ENCODE measurements at places on chromosomes 3 and 15.
A peak's percentile ranks its signal among the peaks of the same experiment; 100 is the strongest.

GRCh38 chr3:37991109-37991508, 523 bp downstream of the VILL start:
- no peak for DNase-seq

DNA sequence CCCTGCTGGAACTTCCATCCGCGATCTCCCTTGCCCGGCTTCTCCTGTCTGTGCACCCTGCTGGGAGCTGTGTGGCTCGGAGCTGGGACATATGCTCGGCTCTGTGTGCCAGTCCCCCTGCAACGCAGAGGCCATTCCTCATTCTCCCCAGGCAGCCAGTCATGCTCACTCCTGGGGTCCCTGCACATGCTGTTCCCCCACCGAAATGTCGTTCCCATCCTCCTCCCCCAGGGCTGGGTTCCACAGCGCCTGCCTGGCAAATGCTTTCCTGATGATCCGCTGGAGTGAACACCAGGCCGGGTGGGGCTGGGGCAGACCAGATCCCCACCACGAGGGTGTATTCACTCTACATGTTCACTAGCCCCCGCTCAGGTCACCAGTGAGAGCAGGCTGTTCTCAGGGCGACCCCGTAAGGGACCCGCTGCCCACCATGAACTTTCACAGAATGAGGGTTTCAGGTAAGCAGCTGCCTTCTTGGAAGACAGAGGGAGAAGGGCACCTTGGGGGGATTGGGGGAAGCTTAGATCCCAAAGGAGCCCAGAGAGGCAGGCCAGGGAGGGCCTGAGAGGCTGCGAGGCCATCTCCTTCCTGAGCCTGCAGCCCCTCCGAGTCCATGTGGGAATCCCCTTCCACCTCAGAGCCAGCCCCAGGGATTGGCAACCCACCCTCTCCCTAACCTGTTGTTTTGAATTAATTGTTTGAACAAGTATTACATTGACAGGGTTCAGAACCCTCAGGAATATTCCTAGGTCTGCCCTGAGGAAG, 88.7 kb upstream of the IQSEC1 start:
- DNase-seq, result no peak

DNA sequence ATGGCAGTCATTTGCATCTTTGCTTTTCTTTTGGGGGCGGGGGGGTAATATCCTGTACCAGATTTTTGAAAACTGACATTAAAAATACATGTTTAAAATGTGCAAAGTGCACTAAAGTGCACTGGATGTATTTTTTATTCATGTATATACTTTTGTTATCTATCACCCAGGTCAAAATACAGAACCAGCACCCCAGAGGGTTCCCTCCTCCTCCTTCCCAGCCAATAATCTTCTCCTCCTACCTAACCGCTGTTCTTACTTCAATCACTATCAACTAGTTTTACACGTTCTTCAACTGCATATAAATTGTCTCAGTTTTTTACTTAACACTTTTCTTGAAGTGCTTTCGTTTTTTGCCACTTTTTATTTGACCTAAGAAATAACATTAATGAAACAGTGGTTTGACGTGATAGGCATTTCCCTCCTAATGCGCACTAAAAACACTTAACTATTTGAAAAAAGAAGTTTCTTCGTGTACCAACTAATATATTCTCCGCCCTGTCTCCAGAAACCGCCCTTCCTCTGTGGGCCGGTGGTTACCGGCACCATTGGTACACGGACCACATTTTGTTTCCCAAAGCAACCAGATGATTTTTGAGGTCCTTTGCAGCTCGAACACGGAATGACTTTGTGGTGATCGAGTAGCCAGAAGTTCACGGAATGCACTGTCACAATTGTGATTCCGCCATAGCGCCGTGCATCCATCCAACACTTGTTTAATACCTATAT, 836 bp upstream of the AKAP13 start:
- peak; percentile 75 for DNase-seq

DNA sequence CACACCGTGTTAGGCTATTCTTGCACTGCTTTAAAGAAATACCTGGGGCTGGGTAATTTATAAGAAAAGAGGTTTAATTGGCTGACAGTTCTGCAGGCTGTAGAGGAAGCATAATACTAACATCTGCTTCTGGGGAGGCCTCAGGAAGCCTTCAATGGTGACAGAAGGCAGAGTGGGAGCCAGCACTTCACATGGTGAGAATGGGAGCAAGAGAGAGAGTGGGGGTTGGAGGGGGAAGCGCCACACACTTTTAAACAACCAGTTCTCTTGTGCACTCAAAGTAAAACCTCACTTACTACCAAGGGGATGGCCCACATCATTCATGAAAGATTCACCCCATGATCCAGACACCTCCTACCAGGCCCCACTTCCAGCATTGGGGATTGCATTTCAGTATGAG, 181.1 kb downstream of the APBA2 start:
- no peak for DNase-seq

DNA sequence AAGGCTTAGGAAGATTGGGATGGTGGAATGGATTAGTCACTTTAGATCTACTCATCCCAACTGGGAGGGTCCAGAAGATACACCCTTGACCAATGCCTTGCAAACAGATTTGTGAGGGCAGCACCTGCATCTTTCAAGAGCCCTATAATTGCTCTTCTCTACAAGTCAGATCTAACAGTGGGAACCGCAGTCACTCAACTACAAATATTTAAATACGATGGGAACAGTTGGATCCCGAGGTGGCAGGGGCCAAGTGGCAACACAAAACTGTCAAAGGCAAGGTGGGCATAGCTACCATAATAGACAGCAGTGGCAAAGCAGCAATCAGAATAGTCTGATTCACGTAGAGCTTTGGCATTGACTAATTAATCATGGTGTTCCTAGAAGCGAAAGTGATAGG, 152.0 kb downstream of the TBC1D5 start:
- no peak for DNase-seq

GRCh38 chr15:48681353-48681752, 35.8 kb upstream of the FBN1 start:
- no peak for DNase-seq

DNA sequence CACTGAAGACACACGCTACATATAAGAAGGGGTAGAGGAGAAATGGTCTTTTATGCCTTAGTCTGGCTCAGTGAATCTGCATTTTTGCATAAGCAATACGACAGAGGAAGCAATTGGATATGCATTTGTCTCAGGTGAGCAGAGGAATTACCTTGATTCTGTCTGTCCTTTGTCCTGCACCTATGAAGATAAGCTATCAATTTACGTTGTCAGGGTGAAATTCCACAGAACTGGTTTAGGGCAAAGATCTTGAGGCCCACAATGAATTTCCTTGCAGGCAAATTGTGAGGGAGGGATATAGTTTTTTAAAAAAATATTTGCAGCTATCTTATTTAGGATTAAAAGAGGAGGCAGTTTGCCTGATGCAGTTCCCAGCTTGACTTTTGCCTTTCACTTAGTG, 31.6 kb upstream of the MASP1 start:
- no peak for DNase-seq

GRCh38 chr3:141272906-141273662, 41.5 kb downstream of the PXYLP1 start:
- no peak for DNase-seq

- no peak for DNase-seq
These were observed 364.9 kb upstream of the MCTP2 start for GRCh38 chr15:93866476-93866875.

- no peak for DNase-seq
These were observed 81.5 kb upstream of the KCNMB2 start for GRCh38 chr3:178454726-178455125.

DNA sequence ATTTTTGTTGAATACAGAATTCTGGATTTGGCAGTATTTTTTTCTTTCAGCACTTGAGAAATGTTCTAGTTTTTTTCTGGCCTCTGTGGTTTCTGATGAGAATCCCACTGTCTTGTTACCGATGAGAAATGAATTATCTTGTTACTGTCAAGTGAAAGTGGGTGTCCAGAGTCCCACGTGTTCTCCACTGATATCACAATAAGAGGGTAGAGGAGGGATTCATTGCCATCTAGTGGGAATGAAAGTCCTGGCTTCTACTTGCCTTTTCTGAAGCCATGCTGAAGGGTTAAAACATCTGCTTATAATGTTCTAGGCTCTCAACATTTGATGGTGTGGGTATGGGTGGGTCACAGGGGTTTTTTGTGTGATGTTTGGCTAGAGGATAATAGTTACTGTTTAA, 66.1 kb downstream of the SEC22A start:
- no peak for DNase-seq

DNA sequence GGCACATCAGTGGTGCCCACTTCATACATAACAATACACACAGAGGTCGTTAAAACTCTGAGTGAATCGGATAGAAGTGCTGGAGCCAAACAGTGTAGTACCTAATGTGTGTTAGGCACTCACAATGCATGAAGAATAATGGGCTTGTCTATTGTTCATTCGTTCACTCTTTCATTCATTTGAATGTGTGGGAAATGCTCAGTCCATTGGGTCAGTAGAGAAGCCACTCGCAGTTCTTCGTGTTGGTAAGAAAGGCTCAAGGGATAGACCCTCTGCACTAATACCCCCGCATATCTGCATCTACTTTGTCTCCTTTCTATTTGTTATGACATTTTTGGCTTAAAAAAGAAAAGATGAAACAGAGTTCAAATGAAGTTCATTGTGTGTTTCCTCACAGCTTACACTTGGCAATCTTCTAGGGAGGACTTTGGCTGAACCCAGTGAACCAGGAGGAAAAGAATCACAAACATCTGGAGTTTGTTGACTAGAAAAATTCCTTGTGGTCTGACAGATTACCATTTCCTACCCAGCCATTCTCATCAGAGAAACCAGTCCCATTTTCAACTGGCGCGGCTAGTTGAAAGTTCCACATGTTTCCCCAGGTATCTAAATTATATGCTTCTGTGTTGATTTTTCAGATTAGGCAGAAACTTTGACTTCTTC, 32.8 kb upstream of the MFSD1 start:
- no peak for DNase-seq

- DNase-seq, result no peak
These were observed 3.8 kb downstream of the ANPEP start for GRCh38 chr15:89810837-89811236.

GRCh38 chr3:111691293-111691909, 96.3 kb upstream of the ZBED2 start:
- DNase-seq, result no peak

DNA sequence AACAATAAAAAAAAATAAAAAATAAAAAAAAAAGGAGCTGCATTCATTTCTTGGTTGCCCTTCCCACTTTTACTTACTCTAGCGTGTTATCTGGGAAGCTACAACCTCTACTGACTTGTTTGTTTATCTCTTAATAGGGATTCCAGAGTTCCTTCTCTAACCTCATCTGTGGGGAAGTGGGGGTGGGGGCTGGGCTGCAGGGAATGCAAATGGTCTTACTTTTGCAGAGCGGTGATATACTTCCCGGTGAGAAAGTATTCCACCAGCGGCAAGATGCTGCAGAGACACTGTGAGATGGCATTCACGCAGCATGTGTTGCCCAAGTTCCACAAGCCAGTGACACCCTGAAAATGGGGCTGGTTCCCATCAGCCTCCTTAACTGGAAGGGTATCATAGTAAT, 2.1 kb downstream of the USP50 start:
- DNase-seq, result no peak

All from activated CD4-positive, alpha-beta T cell treated with anti-CD3 and anti-CD28 coated beads, Interleukin-2, Interleukin-6, amounts not matched to agents 100 ng/mL and 50 ng/mL, durations not matched to agents 16 hours and 8 hours (primary cell).